ENCODE measurements at places on chromosomes 7 and 10. TPM values are rescaled to one million over a fixed set of nuclear protein-coding genes. Genes with fewer than 3 reads are reported as not detected.

The AZGP1 gene
- total RNA-seq: 85.5 TPM

The GPC2 gene
- total RNA-seq: 0.25 TPM

The SLC16A12 gene
- 2.0 TPM for total RNA-seq

The CFAP70 gene
- 2.0 TPM for total RNA-seq

DNA sequence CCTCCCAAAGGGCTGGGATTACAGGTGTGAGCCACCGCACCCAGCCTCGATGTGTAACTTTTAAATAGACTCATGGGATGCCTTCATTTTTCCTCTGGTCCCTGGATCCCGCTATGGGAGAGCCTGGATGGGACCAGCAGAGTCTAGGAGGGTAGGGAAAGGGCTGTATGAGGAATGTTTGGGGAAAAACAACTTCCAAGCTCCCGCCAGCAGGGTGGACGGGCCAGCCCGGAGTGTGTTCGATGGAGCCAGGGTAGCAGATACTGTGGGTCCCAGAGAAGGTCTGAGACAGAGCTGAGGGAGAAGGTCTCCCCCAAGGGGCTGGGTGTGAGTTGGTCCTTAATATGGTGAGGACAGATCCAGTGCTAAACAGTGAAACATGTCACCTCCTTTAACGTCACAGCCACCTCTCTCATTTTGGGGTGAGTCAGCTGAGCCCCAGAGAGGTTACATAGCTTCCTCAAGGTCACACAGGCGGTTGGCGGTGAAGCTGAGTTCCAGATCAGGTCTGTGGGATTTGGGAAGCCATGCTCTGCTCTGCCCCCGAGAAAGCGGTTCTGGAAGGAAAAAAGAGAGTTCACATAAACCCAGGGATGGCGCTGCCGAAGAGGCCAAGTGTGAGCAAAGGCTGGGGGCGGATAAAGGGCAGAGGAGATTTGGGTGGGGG, 66.4 kb downstream of the MYL10 start:
- DNase-seq: no peak

- DNase-seq: no peak
Measured at GRCh38 chr7:89001306-89001705, 205.8 kb upstream of the TEX47 start.

DNA sequence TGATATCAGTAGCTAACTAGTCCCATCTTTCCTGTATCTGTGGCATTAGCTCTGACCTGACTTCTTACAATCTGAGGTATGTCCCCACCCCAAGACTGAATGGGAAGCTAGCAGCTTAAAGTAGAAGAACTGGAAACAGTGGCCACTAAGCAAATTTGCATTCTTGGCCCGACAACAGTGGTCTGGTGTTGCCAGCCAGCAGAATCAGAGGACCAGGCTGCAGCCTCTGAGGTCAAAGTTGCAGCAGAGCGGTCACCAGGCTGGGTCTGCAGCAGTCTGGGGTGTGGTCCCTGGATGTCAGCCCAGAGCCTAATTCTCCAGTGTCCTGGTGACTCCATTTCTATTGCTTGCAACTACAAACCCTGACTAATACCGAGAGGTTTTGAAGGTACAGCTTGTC, 26.3 kb downstream of the FAM107B start:
- DNase-seq: peak; percentile 40

- no peak for DNase-seq
Measured at GRCh38 chr10:30979956-30980355, 51.7 kb downstream of the ZNF438 start.

DNA sequence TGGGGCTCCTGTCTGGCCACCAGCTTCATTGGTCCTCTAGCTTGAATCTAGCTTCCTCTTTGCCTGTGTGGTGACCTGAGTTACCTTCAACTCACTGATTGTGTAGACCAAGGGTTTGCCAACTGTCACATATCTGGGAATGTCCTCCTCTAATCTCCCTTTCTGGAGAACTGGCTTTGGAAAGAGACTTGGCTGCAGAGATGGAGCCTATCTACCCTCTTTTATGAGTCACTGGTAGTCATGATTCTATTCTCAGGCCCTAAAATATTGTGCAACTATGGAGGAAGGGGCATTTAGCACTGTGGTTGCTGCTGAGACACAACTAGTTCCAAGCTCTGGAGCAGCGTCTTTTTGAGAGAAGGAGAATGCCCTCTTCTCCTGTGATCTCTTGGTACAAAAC, 691.3 kb downstream of the KCNMA1 start:
- DNase-seq: no peak

DNA sequence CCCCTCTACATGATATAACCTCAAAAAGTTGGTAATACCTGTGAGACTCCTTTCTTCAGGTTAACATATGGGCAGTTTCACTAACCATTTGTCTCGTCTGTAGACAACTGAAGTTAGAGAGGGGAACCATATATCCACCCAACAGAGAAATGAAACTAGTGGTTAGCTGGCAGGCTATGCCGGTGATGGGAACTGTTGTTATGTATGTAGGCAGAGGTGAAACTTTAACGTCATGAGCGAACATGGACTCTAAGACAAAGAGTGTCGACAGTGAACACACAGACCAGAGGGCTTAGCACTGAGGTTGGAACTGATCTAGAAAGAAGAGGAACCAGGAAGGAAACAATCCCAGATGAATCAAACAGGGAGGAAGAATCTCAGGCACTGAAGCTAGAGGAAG, 112.4 kb downstream of the ELMO1 start:
- DNase-seq: no peak

DNA sequence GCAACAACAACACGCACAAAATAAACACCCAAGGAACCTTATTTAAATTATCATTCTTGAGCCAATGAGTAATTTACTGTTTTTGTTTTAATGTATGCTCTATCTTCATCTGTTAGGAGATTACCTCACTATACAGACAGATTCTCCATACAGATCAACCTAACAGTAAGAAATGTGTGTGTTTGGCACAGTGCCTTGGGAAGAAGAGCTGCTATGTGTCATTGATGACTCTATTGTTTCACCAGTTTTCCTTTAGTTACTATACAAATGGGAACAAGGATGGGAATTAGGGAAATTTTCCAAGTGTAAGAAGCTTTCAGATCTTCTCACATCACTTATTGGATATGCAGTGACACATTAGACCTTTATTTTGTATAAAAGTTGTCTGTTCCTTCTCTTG, 640.3 kb downstream of the NRG3 start:
- DNase-seq: no peak

Data from left ventricle myocardium inferior (tissue), 1 donor.